ENCODE measurements at places on chromosomes 6 and 20.

- DNase-seq: no peak
Measured at GRCh38 chr6:44559486-44560270, 172.2 kb downstream of the CDC5L start.

DNA sequence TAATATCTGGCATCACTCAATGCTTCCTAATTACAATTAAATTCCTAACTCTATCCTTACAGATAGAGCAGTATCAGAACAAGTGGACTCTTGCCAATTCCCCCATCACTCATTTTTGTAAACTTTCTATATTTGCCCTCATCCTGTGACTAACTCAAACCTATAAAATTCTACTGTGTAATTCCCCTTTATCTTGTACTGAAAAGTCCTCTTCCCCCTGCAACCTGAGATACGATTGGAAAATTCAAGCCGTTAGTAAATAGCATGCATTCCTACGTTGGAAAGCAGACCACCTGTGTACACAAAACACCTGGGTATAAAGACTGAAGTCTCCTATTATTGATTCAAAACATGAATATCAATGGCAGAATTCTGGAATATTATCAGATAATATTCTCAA is 70.4 kb upstream of the KCNQ5 start:
- DNase-seq: no peak

GRCh38 chr6:38262609-38263008 is 377.1 kb downstream of the BTBD9 start:
- no peak for DNase-seq

DNA sequence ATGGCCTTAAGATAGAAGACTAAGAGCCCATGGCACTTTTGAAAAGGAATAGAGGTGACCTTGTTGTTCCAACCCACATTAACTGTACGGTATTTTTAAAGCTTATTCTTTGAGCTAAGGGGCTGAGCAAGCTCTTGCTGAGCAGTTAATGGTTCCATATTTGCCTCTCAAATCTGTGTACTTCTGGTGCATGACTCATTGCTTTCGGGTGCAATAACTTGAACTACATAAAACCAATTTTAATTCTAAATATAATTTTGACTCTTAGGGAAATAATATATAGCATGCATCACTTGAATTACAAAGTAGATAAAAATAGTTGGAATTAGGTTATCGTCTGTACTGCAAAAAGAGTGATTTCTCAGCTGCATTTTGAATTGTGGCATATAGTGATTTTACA is 348.1 kb upstream of the CITED2 start:
- no peak for DNase-seq

DNA sequence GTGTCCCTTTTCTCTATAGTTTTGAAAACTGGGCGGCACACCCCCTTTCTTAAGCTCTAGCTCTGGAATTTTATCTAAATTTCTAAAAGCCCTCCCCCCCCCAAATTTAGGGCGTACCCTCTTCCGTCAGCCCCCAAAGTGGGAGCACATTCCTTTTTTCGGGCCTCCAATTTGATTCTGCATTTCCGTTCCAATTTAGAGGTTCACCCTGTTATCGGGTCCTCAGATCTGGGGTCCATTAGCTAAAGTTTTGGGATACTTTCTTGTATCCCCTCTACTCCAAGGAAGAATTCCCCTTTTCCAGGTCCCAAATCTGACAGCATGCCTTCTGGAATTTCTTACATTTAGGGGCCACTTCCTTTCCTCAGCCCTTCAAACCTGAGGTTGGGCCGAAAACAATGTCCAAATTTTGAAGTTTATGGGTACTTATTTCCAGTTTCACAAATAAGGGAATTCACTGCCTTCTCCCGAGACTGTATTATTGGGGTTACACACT is 796 bp downstream of the PHF20 start:
- DNase-seq: no peak
